NCI-H1694 treated with DMSO at 0.1 percent for 48 hours (cell line): ENCODE measurements at places on chromosomes 3 and 15.
A peak's percentile ranks its signal among the peaks of the same experiment; 100 is the strongest.

- DNase-seq: no peak
Measured at GRCh38 chr3:126541628-126542339, 16.9 kb downstream of the C3orf22 start.

- DNase-seq: no peak
Measured at GRCh38 chr15:60121845-60122244, 117.7 kb downstream of the FOXB1 start.

DNA sequence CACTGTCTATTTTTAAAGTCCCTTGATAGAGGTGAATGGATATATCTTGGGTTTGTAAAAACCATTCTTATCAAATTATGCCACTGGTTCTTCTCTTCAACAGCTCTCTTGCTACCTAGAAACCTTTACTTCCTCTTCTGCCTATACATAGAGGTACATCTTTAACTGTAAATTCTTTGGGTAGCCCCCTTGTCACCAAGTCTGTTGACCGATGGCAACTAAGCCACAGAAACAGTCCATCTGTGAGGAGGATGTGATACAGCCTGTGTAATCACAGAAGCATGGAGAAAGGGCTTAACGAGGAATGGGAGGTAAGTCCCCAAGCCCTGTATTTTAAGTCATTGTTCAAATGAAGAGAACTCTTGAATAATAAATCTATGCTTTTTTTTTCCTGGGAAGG, 246.5 kb upstream of the MDFIC2 start:
- DNase-seq: no peak

DNA sequence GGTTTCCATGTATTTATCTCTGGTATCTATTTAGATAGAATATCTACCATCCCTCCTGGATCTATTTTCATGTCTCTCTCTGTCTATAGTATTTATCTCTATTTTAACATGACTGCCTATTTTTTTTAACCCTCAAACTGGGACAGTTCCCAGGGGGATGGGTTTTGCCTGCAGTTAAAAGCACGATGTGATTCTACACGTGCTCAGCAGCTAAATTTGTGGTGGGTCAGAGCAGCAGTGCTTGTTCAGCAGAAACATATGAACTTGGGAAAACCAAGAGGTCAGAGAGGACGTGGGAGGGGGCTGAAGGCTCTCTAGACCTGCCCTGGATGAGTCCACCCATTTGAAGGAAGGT, 189.2 kb downstream of the NTRK3 start:
- no peak for DNase-seq

- DNase-seq: no peak
Measured at GRCh38 chr3:99875581-99875928, 57.9 kb downstream of the CMSS1 start.

GRCh38 chr15:82890338-82890994, 62.1 kb downstream of the HOMER2 start:
- peak; percentile 12 for DNase-seq

GRCh38 chr15:65612949-65613744, 2.2 kb upstream of the INTS14 start:
- no peak for DNase-seq

DNA sequence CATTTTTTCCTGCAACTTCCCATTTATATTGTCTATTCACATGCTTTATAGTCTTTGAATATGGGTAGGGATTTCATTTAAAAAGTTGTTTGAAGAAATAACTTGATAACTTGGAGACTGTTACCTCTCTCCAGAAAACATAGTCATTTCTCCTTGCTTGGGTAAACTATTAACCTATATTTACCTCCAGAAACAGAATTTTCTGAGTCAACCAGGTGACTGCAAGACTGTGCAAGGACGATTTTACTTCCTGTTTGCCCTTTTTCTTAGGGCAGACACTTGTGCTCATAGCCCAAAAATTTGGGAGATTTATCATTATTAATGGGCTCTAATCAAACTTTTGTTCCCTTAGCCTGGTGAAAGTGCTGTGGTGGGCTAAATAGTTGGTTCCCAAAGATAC, 14.3 kb upstream of the MOBP start:
- no peak for DNase-seq

DNA sequence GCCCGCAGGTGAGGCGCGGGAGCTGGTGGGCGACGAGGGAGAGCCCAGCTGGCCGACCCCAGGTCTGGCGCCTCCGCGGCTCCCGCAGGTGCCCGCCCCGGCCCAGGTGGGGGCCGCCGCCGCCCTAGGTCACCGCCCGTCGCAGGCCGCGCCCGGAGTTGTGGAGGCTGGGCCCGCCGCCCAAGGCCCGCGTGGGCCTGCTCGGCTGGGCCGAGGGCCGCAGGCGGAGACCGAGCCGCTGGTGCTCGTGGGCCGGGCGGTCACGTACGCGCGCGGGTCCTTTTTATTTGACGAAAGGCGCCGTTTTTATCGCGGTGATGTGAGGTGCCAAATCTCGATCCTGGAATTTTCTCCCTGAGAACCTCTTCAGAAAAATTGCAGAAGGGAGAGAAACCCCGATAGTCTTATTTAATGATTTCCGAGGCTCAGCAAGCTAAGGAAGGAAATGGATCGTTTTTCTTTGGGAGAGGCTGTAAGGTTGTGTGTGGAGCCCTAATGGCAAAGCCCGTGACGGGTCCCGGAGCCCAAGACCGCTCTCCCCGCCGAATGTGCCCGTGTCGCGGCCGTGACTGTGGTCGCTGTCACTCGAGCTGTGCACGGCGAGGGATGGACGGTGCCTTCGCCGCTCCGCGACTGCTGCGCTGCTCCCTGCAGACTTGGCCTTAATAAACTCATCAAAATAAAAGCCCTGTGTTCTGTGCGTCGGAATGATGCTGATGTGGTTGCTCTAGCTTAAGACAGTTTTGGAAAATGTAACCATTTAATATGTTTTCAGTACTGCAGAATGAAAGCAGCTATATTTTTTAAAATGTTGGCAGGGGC, 612 bp downstream of the APPL1 start:
- DNase-seq: no peak

- no peak for DNase-seq
Measured at GRCh38 chr3:159977295-159977694, 11.3 kb upstream of the IL12A start.

GRCh38 chr15:89751748-89752147, 699 bp upstream of the MESP1 start:
- no peak for DNase-seq

DNA sequence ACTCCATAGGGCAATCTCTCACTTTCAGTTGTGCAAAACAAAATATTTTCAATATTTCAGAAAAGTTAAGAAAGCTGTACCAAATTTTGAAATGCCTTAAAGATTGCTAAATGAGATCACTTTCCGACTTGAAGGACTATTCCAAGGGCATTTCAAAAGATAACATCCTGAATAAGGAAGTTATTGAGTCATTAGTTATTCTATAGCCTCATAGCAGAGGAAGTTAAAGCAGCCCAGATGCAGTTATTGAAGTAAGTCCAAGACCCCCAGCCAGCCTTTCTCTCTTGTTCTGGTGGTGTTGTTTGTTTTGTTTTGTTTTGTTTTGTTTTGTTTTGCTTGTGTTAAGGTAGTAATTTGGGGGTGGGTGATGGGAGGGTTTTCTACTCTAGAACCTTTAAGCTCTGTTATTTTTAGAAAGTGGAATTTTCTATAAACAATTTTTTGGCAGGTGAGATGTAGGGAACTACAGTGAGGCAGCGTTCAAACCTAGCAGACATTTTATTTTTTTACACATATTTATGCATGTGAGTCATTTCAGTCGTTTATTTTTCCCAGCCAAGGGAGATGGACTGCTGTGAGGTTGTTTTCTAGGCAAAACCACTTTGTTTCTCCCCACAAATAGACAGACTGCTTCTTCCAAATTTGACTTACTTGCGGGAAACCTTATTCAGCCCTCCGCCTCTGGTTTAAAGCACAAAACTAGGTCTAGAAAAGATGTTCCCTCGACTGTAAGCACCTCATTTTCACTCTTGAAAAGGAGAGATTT, 216.3 kb upstream of the ARPP21 start:
- no peak for DNase-seq

- DNase-seq: no peak
Measured at GRCh38 chr3:71584394-71585011, 975 bp upstream of the FOXP1 start.

- peak; percentile 87 for DNase-seq
Measured at GRCh38 chr3:150763841-150764483, 993 bp upstream of the SIAH2 start.

- no peak for DNase-seq
Measured at GRCh38 chr3:184805351-184806038, 6.5 kb upstream of the VPS8 start.

GRCh38 chr3:9175421-9175820, 74.0 kb downstream of the SRGAP3 start:
- no peak for DNase-seq

- no peak for DNase-seq
Measured at GRCh38 chr3:113205481-113205880, 5.9 kb upstream of the BOC start.

DNA sequence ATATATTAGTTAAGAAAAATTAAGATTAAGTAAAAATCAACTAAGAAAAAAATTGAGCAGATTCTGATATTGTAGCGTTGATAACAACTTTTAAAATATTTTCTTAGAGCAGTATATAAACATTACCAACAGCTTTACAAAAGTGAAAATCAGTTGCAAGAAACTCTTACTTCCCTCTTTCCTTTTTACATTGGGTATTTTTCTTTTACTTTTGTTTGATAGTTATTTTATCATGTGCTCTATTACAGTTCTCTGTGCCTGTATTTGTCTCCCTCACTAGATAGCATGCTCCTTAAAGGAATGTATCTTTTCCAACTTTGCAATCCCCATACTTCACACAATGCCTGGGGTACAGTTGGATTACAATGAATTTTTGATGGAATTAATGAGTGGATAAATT, 87.5 kb upstream of the P3H2 start:
- no peak for DNase-seq

DNA sequence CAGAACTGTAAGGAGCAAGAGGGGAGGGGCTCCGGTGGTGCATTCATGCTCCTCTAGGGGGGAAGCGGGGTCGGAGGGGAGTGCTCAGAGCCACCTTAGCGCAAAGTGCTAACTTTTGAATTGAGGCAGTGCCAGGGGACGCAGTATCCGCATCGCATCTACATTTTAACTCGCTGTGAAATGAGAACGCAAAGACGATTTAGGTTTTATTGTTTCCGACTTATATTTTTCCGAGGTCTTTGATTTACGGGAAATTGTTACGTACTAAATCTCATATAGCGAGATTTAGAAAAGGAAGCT, 212 bp downstream of the TCAIM start:
- no peak for DNase-seq

GRCh38 chr3:134148534-134148933, 102.1 kb downstream of the RYK start:
- DNase-seq: no peak

- no peak for DNase-seq
Measured at GRCh38 chr3:160218136-160218535, 7.1 kb upstream of the C3orf80 start.

DNA sequence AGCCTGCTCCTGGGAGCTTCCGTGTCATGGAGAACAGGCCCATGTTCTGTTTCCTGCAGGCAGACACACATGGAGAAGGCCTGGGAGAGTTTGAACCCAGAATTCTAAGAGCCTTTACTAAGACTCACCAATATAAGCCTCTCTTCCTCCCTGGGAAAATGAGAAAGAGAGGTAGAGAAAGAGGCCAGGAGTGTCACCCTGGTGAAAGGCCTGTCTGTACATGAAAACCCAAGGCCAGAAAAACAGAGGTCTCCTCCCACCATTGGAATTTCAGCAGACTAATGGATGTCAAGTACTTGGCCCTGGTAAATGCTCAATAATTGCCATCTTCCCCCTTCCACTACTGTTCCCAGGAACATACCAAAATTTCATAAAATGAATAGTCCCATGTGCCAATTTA, 117.6 kb downstream of the TOP2B start:
- DNase-seq: no peak

GRCh38 chr15:20295238-20295811, 246.3 kb downstream of the GOLGA6L6 start:
- no peak for DNase-seq

GRCh38 chr3:8266730-8267131, 234.9 kb upstream of the LMCD1 start:
- peak; percentile 4 for DNase-seq

GRCh38 chr3:196406811-196407470, 25.3 kb downstream of the UBXN7 start:
- no peak for DNase-seq

DNA sequence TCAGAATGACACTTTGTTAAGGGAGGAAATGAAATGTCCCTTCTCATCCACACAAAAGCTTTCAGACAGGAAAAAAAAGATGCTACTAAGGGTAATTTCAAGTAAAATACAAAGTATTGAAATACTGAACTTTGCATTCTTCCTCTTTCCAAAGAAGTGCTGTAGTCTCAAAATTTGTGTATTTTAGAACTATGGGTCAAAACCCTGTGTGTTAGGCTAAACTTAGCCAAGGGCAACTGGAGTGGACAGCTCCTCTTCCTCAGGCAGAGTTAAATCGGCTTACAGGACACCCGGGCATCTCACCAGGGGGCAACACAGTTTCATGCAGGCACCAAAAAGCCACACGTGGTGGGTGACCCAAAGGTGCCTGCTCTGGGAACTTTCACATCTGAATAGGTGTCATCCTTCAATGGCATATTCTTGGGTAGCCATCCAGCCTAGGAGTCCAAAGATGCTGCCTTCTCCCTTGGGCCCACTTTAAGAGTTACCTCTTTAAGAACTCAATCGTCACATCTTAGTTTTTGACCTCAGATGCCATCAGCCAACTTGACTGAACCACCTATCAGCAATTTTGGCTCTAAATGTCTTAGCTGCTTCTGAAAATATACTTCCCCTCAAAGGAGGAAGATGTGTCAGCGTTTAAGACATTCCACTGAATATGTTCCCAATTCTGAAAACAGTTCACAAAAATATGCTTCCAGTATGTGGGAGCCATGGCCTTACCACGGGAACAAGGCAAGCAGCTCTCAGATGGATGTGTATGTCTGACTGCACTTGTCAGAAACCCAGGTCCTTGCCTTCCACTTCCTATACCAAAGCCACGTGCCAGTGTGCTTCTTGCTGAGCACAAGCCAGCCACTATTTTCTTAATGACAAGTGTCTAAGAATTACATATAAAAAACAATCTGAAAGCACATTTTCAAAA, 32.2 kb upstream of the MUC13 start:
- no peak for DNase-seq

DNA sequence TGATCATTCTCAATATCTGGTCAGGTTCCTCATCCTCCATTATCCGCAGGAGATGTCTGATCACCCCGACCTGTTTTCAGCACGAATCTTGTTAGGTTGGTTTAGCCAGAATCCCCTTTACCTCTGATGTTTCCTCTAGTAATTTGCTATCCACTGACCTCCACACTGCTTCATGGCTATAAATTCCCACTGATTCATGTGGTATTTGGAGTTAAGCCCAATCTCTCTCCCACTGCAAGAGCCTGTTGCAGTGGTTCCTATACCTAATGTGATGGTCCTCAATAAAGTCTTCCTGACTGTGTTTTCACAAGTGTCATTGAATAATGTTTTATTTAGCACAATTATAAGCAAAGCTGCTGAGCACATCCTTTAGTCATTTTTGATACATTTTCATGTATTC, 124.8 kb upstream of the CNTN3 start:
- DNase-seq: no peak
